Stimulated activated CD4-positive, alpha-beta T cell treated with anti-CD3 and anti-CD28 coated beads, Interleukin-1b, Interleukin-23, amount 100 ng/mL, for 24 hours (primary cell): ENCODE measurements at places on chromosomes 16 and 17.

GRCh38 chr16:71610447-71610846, 15.5 kb upstream of the MARVELD3 start:
- no peak for DNase-seq

DNA sequence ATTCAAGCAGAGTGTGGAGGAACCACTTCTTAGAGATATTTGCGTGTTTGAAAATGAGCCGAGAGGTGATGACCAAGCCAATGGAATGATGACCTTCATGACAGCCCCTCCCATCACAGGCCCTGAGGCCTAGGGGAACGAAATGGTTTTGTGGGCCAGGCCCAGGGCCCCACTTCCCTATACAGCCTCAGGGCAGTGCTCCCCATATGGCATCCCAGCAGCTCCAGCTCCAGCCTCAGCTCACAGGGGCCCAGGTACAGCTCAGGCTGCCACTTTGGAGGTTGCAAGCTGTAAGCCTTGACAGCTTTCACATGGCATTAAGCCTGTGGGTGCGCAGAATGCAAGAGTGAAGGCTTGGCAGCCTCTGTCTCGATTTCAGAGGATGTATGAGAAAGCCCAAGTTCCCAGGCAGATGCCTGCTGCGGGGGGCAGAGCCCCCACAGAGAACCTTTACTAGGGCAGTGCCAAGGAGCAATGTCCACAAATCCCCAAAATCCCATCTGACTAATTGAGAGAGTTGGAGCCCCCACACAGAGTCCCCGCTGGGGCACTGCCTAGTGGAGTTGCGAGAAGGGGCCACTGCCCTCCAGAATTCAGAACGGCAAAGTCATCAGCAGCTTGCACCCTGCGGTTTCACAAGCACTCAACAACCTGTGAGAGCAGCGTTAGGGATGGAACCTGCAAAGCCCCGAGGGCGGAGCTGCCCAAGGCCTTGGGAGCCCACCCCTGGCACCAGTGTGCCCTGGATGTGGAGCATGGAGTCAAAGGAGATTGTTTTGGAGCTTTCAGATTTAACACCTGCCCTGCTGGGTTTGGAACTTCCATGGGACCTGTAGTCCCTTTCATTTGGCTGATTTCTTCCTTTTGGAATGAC, 21.2 kb downstream of the CHMP6 start:
- DNase-seq, result no peak

- DNase-seq, result no peak
Measured at GRCh38 chr16:62940569-62940968, 904.3 kb upstream of the CDH8 start.

- DNase-seq, result no peak
Measured at GRCh38 chr17:74759941-74760340, 11.5 kb downstream of the NHERF1 start.

GRCh38 chr17:45432405-45433158, at the start of gene ARHGAP27:
Gene ARHGAP27, minus strand, starts transcription at chr17:45432870. Its CDS starts 2,591 bp downstream, at chr17:45430279.
- DNase-seq, result no peak
